Activated T-helper 9 cell treated with anti-CD3 and anti-CD28 coated beads, Interleukin-2, amount 50 U/mL, for 16 hours (primary cell): ENCODE measurements at places on chromosomes 2 and 18.

- DNase-seq: no peak
Observed at GRCh38 chr2:121155502-121156056, 129.4 kb downstream of the TFCP2L1 start.

DNA sequence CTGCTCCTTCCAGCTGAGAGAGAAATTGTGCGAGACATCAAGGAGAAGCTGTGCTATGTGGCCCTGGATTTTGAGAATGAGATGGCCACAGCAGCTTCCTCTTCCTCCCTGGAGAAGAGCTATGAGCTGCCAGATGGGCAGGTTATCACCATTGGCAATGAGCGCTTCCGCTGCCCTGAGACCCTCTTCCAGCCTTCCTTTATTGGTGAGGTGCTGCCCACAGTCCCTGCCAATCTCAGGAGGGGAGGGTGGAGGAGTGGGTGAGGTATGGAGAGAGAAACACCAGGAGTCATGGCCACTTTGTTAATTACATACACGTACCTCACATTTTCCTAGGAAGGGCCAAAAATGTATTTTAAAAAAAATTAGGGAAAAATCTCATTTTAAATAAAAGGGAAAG, 12.0 kb upstream of the DGUOK start:
- DNase-seq: no peak

DNA sequence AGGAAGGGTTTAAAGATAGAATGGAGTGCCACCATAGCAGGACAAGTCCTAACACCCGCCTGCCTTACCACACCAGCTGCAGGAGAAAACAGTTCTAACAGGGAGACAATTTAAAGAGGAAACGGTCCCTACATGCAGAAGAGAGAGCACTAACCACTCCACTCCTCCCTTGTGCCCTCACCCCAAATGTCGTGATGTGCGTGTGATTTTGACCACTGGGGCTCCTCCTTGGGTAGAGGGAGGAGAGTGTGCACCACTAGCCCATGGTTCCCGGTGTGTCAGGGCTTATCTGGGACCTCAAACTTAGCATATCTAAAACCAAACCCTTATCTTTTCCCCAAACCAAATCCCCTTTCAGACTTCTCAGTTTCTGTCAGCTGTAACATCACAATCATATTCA, 105.5 kb upstream of the CCDC68 start:
- no peak for DNase-seq

DNA sequence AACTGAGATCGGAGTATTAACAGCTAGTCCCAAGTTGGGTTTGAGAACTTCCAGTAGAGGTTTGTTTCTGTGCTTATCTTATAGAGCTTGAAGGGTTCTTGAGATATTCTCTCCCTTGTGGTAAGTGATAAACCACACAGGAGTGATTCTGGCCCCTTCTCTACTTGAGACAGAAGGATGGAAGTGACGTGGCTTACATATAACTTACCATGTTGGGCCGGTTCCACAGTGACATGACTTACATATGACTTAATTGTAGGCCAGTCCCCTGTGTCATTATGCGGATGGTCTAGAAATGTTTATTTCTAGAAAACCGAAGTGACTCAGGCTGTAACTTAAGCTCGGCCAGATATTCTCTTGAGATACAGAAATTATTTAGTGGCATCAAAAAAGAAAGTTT, 62.7 kb downstream of the TRAPPC12 start:
- no peak for DNase-seq

DNA sequence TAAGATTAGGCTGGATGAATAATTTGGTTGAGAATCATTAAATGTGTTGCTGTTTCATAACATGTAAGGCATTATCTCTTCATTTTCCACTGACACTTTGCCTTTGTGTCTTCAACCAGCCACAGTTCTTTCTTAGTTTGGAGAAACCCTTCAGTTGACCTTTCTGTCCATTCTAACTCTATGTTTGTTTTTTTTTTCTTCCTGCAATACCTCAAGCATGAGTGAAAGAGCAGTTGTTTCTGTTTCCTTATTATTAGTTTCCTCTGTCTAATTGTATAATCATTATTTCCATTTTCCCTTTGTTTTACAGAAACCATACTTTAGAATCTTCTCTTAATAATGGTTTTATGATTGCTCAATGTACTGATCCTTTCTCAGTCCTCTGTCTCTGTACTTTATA, 25.6 kb downstream of the HADHB start:
- DNase-seq: no peak

DNA sequence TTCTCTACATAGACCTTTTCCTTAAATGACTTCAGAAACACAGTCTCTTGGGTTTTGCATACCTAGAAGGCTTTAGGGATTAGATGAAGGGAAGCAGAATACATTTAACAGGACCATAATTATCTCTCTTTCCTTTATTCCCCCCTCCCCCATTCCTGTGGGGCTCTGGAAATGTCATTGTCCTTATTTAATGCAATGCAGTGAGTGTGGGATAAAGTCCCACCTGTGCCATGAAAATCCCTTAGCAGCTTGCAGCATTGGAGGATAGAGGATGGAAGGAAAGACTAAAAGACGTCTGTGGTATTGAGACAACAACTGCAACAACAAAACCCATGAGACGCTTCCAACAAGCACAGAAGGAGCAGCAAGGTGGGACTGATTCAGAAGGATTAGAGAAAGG, 117.8 kb upstream of the DCC start:
- DNase-seq: no peak

GRCh38 chr2:33131111-33131510, 184.4 kb downstream of the LTBP1 start:
- DNase-seq: no peak

DNA sequence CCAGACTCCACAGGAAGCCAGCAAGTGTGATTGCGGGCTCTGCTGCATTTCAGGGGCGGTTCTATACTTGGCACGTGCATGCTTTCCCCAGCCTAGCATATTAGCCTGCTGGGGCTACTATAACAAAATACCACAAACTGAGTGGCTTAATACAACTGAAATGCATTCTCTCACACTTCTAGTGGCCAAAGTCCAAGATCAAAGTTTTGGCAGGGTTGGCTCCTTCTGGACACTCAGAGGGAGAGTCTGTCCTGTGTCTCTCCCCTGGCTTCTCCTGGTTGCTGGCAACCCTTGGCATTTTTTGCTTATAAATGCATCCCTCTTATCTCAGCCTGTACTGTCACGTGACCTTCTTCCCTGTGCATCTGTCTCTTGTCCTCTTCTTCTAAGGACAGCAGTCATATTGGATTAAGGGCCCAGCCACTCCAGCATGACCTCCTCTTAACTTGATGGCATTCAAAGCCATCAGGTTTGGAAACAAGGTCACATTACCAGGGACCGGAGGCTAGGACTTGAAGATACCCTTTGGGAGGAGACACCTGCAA, 138.7 kb downstream of the RNF152 start:
- DNase-seq: no peak

DNA sequence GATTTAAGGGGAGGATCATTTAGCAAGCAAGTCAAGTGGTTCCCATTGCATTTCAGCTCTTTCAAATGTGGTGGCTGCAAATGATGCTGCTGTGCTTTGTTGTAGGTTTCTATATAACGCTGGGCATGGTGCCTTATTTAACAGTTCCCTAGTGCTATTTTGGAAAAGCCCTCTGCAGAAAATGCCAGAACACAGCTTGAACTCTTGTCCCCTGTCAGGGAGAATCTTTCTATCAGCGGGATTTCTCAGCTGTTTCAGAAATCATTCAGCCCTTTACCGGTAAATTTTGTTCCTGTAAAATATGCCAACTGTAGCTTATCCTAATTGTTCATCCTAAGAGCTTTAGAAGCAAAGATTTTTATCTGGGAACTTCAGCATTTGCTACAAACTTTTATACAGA, 77.8 kb upstream of the DTNA start:
- DNase-seq: no peak

- DNase-seq: no peak
Observed at GRCh38 chr2:177021706-177022343, 190.8 kb upstream of the HNRNPA3 start.

GRCh38 chr18:61643884-61644647, 248.7 kb downstream of the RNF152 start:
- no peak for DNase-seq

DNA sequence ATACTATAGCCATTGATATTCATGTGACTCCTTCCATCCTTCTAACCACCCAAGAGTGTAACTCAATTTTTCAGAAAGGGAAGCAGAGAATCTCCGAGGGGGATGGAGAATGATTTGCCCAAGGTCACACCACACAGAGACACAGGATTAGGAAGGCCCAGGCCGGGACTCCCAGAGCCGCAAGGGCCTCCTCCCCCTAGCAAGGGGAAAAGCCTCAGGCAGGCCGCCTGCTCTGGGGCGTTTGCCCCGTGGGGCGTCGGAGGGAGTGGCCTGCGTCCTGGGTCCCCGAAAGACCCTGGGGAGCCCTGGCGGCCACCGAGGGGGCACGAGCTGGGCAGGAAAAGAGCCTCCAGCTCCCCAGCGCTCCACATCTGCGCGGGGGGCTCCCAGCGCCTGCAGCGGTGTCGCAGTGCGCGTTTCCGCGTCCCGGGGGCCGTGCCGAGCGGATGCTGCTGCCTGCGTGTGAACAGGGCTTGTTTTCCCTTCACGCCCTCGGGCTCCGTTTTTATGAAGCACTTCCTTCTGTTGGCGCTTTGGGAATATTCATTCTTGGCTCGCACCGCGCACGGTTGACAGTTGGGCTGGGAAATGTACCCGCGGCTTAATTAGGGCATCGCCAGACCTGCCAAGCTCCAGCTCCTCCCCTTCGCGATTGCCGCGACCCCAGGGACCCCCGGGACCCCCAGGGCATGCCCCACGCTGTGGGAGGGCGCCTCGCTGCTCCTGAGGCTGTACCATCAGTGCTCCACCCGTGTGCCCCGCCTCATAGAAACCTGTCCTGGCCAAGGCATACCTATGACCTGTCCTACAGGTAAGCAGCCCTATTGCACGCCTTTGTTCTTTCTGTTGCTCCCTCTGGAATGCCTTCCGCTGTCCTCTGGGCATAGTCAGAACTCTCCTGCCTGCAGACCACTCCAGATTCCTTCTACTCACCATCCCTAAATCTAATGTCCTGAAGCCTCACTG, 158.9 kb upstream of the GLI2 start:
- no peak for DNase-seq

GRCh38 chr18:59942601-59943000, 42.8 kb downstream of the PMAIP1 start:
- DNase-seq: no peak

GRCh38 chr2:51212374-51212773, 180.4 kb upstream of the NRXN1 start:
- no peak for DNase-seq

GRCh38 chr2:74585406-74586185, 31.1 kb downstream of the DOK1 start:
- no peak for DNase-seq

DNA sequence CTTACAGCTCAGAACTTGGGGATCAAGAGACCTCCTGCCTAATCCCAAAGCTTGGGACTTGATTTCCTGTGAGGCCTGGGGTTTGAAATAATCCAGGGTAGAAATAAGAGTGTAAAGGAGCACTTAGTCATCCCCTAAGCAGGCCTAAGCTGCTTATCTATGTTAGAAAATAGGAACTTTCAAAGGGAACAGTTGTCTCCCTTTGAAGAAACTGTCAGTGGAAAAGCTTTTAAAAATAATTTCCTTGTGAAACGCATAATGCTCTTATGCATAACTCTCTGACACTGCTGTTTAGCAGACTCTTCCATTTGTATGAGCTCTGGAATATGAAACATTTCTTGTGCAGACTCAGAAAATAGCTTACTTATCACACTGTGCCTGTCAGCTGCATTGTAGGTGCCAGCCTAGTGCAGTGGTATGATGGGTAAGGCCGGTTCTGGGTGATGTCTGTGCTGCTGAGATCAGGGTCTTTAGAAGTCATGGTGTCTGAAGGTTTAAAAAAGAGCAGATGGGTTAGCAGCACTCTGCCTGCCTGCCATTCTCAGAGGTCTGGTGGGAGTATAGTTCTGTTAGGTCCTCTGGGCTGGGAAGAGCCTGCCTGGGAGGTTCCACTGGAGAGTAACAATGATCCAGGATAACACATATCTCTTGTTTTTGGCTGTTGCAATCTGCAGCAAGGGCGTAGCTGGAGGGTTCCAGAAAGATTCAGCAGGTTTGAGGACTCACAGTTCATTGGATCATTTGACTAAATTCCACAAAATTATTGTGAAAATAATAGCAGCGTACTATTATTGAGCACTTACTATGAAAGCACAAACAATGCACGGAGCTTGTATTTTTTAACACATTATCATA, 283.2 kb upstream of the MEX3C start:
- no peak for DNase-seq

- no peak for DNase-seq
Observed at GRCh38 chr2:101120124-101120996, 30.8 kb downstream of the TBC1D8 start.

GRCh38 chr2:198452327-198452726, 647.9 kb downstream of the PLCL1 start:
- no peak for DNase-seq

DNA sequence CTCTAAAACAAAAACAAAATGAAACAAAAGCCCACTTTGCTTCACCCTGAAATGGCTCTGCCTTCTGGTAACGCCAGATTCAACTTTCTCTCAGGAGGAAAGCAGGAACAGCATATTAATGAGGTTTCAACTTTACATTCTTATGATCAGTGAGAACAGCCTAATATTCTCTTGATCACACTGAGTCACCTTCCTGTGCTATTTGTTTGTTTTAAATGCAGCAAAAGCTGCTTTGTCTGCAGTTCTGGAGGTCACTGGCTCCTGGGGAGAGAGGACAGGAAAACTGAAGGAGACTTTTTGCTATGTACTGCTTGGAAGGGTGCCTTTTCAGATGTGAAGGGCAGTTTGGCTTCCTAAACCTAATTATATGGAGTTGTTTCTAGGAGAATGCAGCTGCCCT, 48.1 kb downstream of the MAIP1 start:
- DNase-seq: no peak

DNA sequence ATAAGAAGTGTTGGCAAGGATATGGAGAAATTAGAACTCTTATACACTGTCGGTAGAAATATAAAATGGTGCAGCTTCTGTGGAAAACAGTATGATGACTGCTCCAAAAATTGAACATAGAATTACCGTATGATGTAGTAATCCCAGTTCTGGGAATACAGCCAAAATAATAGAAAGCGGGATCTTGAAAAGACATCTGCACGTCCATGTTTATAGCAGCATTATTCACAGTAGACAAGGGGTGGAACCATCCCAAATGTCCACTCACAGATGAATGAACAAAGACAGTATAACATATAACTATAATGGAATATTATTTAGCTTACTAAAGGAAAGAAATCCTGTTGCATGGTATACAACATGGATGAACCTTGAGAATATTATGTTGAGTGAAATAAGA, 257.7 kb downstream of the TDRD15 start:
- DNase-seq: no peak

DNA sequence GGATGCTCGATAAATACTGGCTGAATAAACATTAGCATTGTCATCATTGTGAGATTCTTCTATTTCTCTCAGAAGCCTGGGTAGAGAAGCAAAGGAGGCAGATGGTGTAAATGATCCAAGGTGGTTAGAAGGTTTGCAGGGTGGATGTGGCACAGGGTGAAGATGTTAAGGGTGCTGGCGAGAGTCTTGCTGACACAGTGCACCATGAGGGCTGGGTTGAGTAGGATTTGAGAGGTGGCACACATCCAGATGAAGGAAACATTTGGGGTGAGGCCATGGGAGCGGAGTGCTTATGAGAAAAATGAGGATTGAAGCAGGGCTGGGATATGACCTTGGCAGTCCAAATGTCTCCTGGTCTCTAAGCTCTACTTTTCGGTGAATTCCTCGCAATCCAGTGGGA, 17.8 kb upstream of the CPO start:
- no peak for DNase-seq

- no peak for DNase-seq
Observed at GRCh38 chr2:205721057-205721449, 38.8 kb downstream of the NRP2 start.
